ENCODE measurements at places on chromosomes 3 and 15. TPM values are rescaled to one million over a fixed set of nuclear protein-coding genes. Genes with fewer than 3 reads are reported as not detected.

Gene GP9
- total RNA-seq, result not detected

Gene ADAMTSL3
- not detected for total RNA-seq

Gene WDR72
- total RNA-seq, result not detected

Gene BNC1
- total RNA-seq, result not detected

Gene SPINK8
- total RNA-seq, result not detected

Gene RTP3
- total RNA-seq, result not detected

Gene ALDH1A3
- not detected for total RNA-seq

Gene CISH
- 4.7 TPM for total RNA-seq

Gene KCNH8
- 0.14 TPM for total RNA-seq

Gene CCDC39
- not detected for total RNA-seq

Gene KCNMB3
- total RNA-seq, result 0.33 TPM

Gene EFHB
- total RNA-seq, result 0.44 TPM

Gene TMEM207
- not detected for total RNA-seq

Gene RLBP1
- not detected for total RNA-seq

Gene TMA7
- total RNA-seq, result 279 TPM

Gene GALNT15
- not detected for total RNA-seq

Gene CNTN3
- total RNA-seq, result not detected

Gene THBS1
- 16.1 TPM for total RNA-seq

Gene RBP2
- total RNA-seq, result not detected

Gene GABRG3
- total RNA-seq, result not detected

Gene NPAP1
- total RNA-seq, result not detected

Gene NUP210
- 82.6 TPM for total RNA-seq

Gene LRRIQ4
- not detected for total RNA-seq

Gene PLCD1
- 64.4 TPM for total RNA-seq

Gene A4GNT
- total RNA-seq, result not detected

Gene AMOTL2
- not detected for total RNA-seq

Gene AGBL1
- not detected for total RNA-seq

Gene CHRFAM7A
- total RNA-seq, result not detected

Gene NT5DC2
- 6.7 TPM for total RNA-seq

Measured in CD8-positive, alpha-beta T cell (primary cell).